ENCODE measurements at places on chromosomes 7 and 10.
A peak's percentile ranks its signal among the peaks of the same experiment; 100 is the strongest.

GRCh38 chr7:45253368-45253767 is 95.8 kb downstream of the RAMP3 start:
- H3K4me1 ChIP-seq = no peaks in the 10 kb centered on the region
- H3K36me3 ChIP-seq = no peaks in the 10 kb centered on the region
- no peak overlapping the region for H3K4me3 ChIP-seq
- no peak overlapping the region for H3K27ac ChIP-seq

- no peak overlapping the region for H3K4me3 ChIP-seq
- no peaks in the 10 kb centered on the region for H3K36me3 ChIP-seq
- peaks cover 3% of the 10 kb centered on the region for H3K27me3 ChIP-seq
- DNase-seq = no peak
- H3K4me1 ChIP-seq = peaks cover 9% of the 10 kb centered on the region
These were observed 28.2 kb downstream of the TAS2R41 start for GRCh38 chr7:143505838-143506237.

GRCh38 chr10:43114743-43115611 is 23.3 kb upstream of the CSGALNACT2 start:
- H3K4me1 ChIP-seq = peaks cover 5% of the 10 kb centered on the region
- no peaks in the 10 kb centered on the region for H3K36me3 ChIP-seq
- H3K4me3 ChIP-seq = no peak overlapping the region
- peaks cover 6% of the 10 kb centered on the region for H3K27me3 ChIP-seq

DNA sequence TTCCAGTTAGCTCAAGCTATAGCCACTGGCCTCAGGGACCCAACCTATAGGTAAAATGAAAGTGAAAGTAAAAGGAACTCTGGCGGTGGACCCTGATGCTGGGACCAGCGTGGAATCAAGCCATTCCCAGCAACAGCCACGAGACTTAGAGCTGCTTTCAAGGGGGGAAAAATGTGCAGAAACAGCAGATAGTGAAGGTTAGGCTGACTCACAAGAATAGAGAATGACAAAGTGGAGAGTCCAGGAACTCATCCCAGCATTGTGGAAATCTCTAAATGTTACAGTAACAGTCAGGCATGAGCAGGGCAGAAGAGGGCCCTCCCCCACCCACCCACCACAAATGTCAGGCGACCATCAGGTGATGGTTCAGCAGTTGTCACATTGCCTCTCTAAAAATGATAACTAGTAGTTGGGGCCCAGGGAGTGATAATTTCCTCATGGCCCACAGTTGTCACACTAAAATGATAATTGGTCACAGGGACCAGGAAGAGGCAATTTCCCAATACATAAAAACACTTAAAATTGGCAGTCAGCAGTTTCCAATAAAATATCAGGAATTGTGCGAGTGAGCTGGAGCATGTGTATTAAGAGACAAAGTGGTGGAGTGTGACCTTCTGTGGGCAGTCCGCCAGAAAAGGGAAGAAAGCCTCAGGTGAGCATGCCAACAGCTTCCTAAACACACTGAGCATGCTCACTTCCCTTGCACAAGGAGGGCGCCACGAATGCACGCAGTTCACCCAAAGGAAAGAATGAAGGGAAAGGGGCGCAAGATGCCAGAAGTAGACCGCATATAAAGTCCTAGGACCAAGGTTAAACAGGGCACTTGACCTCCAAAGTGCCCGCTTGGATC is 129.8 kb upstream of the PPP1R3A start:
- DNase-seq = no peak
- H3K27ac ChIP-seq = no peak overlapping the region
- no peak overlapping the region for H3K4me3 ChIP-seq
- no peaks in the 10 kb centered on the region for H3K27me3 ChIP-seq

- H3K4me1 ChIP-seq = peaks cover 13% of the 10 kb centered on the region
- no peak for DNase-seq
- H3K4me3 ChIP-seq = no peak overlapping the region
- H3K27ac ChIP-seq = no peak overlapping the region
- no peaks in the 10 kb centered on the region for H3K27me3 ChIP-seq
These were observed 393.7 kb upstream of the LRGUK start for GRCh38 chr7:133733401-133733800.

DNA sequence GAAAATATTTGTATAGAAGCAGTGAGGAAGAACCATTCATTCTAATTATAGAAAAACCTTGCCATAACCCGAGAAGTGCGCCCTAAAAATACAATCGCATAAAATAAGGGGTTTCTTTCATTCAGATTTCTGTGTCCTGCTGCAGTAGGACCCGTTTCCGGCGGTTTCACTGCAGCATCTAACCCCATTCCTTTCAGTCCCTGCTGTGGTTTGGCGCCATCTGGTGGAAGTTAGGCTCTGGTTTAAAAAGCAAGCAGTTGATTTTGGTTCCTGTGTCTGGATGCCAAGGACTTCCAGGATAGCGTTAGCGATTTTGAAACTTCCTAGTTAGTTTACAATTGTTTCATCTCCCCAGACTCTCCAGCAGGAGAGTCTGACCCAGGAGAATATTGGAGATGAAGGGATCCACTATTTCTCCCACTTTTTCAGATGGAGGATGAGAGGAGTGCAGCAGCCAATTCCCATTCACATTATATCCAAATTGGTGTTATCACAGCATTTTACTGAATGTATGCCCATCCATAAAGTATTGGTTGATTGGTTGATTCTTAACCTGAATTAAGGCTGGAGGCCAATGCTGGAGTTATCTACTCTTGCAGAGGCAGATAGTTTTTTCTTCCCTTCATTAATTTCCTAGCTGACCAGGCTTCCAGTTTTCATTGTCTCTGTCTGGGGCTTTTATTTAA is 128.8 kb upstream of the CACNA2D1 start:
- no peak overlapping the region for H3K4me3 ChIP-seq
- peaks cover 8% of the 10 kb centered on the region for H3K4me1 ChIP-seq
- H3K36me3 ChIP-seq = peaks cover 6% of the 10 kb centered on the region
- no peak overlapping the region for H3K27ac ChIP-seq
- H3K27me3 ChIP-seq = peaks cover 4% of the 10 kb centered on the region

GRCh38 chr10:18236756-18237155 is 96.5 kb downstream of the CACNB2 start:
- H3K27me3 ChIP-seq = peaks cover 17% of the 10 kb centered on the region
- no peaks in the 10 kb centered on the region for H3K36me3 ChIP-seq
- no peak overlapping the region for H3K27ac ChIP-seq
- H3K4me1 ChIP-seq = peaks cover 9% of the 10 kb centered on the region
- DNase-seq = no peak

- no peak for DNase-seq
- peaks cover 23% of the 10 kb centered on the region for H3K27me3 ChIP-seq
- no peaks in the 10 kb centered on the region for H3K36me3 ChIP-seq
- no peak overlapping the region for H3K27ac ChIP-seq
These were observed 821.7 kb downstream of the GATA3 start for GRCh38 chr10:8876171-8876570.

DNA sequence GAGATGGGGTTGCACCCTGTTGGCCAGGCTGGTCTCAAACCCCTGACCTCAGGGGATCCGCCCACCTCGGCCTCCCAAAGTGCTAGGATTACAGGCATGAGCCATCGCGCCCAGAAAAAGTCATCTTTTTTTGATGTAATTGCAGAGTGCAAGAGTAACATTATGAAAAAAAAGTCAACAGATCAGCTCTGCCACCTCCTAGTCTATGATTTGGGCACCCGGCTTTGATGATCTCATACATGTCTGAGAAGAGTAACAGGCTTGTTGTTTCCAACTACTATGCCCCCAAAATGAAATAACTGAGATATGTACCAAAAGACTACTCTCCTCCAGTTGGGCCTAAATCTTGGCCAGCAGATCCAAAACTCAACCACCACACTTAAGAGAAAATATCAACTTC is 40.8 kb downstream of the VOPP1 start:
- H3K4me3 ChIP-seq = no peak overlapping the region
- H3K27me3 ChIP-seq = no peaks in the 10 kb centered on the region
- H3K4me1 ChIP-seq = peaks cover 28% of the 10 kb centered on the region
- H3K27ac ChIP-seq = no peak overlapping the region

GRCh38 chr7:542713-543500 is 23.3 kb upstream of the PDGFA start:
- H3K27ac ChIP-seq = peak overlapping the region; percentile 96
- no peak for DNase-seq
- peaks cover 4% of the 10 kb centered on the region for H3K27me3 ChIP-seq
- H3K4me1 ChIP-seq = peaks cover 31% of the 10 kb centered on the region

DNA sequence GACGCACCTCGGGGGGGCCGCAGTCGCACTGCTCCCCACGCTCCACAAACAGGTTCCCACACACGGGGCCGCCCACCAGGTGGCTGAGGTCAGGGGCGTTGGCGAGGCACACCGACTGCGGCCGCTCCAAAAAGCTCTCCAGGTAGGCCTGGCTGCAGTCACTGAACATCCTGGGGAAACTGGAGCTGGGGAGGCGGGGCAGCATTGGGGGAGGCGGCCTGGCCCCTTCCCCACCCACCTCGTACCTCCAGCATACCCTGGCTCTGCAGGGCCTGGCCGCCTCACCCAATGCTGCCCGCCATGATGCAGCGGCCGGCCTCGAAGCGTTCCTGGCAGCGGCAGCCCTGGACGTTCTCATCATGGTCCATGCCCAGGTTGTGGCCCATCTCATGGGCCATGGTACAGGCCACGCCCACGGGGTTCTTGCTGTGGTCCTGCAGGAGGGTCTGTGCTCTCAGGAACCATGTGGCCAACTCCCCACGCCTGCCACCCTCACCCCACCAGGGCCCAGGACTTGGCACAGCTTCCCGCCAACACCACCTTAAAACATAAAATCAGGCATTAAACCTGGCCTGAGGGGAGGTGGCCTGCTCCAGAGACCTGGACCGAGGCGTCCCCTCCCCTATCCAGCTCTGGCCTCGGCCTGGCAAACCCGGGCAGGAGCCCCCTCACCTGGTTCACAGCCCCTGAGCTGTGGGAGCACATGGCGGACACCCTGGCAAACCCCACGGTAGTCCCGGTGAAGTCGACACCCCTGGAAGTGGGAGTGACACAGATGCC is 5.0 kb downstream of the ADAM8 start:
- peaks cover 13% of the 10 kb centered on the region for H3K27me3 ChIP-seq
- H3K36me3 ChIP-seq = no peaks in the 10 kb centered on the region
- H3K4me1 ChIP-seq = peaks cover 9% of the 10 kb centered on the region
- H3K4me3 ChIP-seq = no peak overlapping the region
- DNase-seq = no peak

GRCh38 chr10:17871036-17871435 is 61.9 kb downstream of the MRC1 start:
- DNase-seq = no peak
- no peaks in the 10 kb centered on the region for H3K4me1 ChIP-seq
- H3K27ac ChIP-seq = no peak overlapping the region
- H3K36me3 ChIP-seq = no peaks in the 10 kb centered on the region

DNA sequence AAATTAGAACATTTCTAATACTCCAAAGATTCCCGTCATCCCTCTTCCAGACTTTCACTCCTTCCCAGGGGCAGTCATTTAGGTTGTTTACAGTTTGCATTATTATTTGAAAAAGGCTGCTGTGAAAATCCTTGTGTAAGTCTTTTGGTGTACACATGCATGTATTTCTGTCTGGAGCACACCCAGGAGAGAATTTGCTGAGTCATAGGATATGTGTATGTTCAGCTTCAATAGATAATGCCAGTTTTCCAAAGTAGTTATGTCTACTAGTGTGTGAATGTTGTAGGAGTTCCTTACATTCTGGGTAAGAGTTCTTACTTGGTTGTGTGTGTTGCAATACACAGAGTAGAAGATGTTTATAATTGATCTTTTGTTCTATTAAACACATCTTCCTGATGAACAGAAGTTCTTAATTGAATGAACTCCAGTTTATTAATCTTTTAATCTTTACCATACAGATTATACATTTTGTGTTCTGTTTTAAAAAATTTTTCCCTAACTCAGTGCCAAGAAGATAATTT is 25.3 kb downstream of the CROT start:
- H3K4me3 ChIP-seq = no peak overlapping the region
- no peaks in the 10 kb centered on the region for H3K4me1 ChIP-seq
- no peak overlapping the region for H3K27ac ChIP-seq

- peaks cover 14% of the 10 kb centered on the region for H3K4me1 ChIP-seq
- peak overlapping the region; percentile 78 for H3K4me3 ChIP-seq
- DNase-seq = no peak
- H3K27ac ChIP-seq = no peak overlapping the region
- peaks cover 93% of the 10 kb centered on the region for H3K27me3 ChIP-seq
These were observed 575 bp downstream of the PLPP4 start for GRCh38 chr10:120457431-120458172.

- no peak overlapping the region for H3K27ac ChIP-seq
- H3K4me3 ChIP-seq = no peak overlapping the region
- no peaks in the 10 kb centered on the region for H3K36me3 ChIP-seq
- H3K27me3 ChIP-seq = peaks cover 4% of the 10 kb centered on the region
- no peak for DNase-seq
These were observed 188.1 kb downstream of the SDHAF3 start for GRCh38 chr7:97305589-97305988.

GRCh38 chr10:43942096-43942850 is 293.6 kb upstream of the ZNF32 start:
- peaks cover 57% of the 10 kb centered on the region for H3K4me1 ChIP-seq
- H3K36me3 ChIP-seq = peaks cover 6% of the 10 kb centered on the region
- H3K27me3 ChIP-seq = peaks cover 3% of the 10 kb centered on the region
- no peak overlapping the region for H3K4me3 ChIP-seq
- no peak for DNase-seq
- peak overlapping the region; percentile 1 for H3K27ac ChIP-seq

GRCh38 chr10:11104772-11105675 is 87.4 kb downstream of the CELF2 start:
- no peaks in the 10 kb centered on the region for H3K4me1 ChIP-seq
- no peaks in the 10 kb centered on the region for H3K36me3 ChIP-seq
- DNase-seq = no peak
- H3K27me3 ChIP-seq = peaks cover 11% of the 10 kb centered on the region
- peak overlapping the region; percentile 53 for H3K27ac ChIP-seq

DNA sequence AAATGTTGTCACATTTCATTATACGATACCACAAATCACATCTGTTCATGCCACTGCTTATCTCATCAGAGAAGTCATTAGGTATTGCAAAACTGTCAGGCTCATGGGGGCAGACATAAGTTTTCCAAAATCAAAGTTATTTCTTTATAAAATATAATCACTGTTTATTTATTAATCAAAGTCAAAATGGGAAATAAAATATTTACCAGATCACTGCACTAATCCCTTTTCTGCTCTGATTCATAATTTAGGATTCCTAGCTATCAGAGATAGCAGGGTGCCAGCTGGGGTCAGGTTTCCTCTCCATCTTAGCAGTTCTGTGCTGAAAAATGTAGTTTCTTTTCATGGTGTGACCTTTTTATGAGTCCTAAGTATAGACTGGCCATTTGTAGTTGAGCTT is 117.7 kb upstream of the LANCL2 start:
- no peaks in the 10 kb centered on the region for H3K36me3 ChIP-seq
- H3K27me3 ChIP-seq = peaks cover 19% of the 10 kb centered on the region

DNA sequence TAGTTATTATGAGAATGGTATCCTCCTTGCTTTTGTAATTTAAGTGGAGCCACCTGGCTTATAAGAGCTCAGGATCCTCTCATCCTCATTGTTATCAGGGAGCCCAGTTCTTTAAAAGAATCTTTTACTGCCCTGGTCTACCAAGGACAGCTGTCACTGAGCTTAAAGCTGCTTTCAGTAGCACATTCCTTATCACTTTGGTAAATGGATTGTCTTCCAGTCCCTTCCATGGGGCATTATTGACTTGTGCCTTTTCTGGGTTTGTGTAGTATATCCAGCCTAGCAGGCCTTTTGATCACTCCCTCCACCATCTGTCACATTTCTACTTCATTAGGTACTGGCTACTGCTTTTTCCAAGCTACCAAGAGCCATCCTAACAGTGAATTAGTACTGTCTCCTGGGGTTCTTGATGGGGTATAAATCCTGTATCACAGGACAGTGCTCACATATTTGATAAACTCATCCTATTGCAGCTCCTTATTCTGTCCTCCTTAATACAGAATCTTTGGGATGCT is 208.9 kb downstream of the TMEM26 start:
- no peak overlapping the region for H3K4me3 ChIP-seq
- no peak for DNase-seq
- H3K4me1 ChIP-seq = no peaks in the 10 kb centered on the region
- peaks cover 7% of the 10 kb centered on the region for H3K27me3 ChIP-seq
- no peak overlapping the region for H3K27ac ChIP-seq
- H3K36me3 ChIP-seq = no peaks in the 10 kb centered on the region
